Sigmoid colon (tissue), 7 donors: ENCODE measurements at places on chromosomes 1 and 21. TPM values are rescaled to one million over a fixed set of nuclear protein-coding genes. Genes with fewer than 3 reads are reported as not detected.

GRCh38 chr1:197814306-197814705 lies 39.0 kb upstream of the DENND1B start:
- no peaks in the 10 kb centered on the region for H3K27me3 ChIP-seq
- H3K27ac ChIP-seq = no peak overlapping the region
- H3K4me3 ChIP-seq = no peak overlapping the region
- DNase-seq = no peak
- no peaks in the 10 kb centered on the region for H3K4me1 ChIP-seq

DNA sequence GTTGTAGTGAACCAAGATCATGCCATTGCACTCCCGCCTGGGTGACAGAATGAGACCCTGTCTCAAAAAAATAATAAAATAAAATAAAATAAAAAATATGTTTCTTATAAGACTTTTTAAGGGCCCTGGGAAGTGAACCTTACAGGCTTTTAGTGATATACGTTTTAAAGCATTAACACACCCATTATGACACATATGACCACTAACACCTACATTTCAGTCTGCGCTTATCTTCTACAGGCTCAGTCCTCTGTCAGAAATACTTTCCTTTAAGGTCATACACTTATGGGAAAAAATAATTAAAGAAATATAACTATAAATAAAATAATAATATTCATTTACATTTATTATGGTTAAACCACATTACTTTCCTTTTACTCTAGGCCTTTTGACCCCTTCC lies 21.9 kb downstream of the ADSS2 start:
- H3K27ac ChIP-seq = no peak overlapping the region
- no peaks in the 10 kb centered on the region for H3K36me3 ChIP-seq
- no peaks in the 10 kb centered on the region for H3K4me1 ChIP-seq
- no peak overlapping the region for H3K4me3 ChIP-seq
- DNase-seq = no peak

DNA sequence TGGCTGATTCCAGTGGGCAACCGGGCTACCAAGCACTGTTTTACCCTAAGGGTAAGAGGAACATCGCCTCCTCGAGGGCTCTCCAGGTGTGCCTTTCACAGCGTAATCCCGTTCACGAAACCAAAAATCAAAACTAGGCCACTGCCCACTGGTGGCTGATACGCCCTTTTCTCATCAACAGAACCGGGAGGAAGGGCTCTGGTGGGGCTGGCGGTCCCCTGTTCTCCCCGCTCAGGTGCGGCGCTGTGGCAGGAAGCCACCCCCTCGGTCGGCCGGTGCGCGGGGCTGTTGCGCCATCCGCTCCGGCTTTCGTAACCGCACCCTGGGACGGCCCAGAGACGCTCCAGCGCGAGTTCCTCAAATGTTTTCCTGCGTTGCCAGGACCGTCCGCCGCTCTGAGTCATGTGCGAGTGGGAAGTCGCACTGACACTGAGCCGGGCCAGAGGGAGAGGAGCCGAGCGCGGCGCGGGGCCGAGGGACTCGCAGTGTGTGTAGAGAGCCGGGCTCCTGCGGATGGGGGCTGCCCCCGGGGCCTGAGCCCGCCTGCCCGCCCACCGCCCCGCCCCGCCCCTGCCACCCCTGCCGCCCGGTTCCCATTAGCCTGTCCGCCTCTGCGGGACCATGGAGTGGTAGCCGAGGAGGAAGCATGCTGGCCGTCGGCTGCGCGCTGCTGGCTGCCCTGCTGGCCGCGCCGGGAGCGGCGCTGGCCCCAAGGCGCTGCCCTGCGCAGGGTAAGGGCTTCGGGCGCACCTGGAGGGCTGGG lies at the start of gene IL6R:
TSS of gene IL6R (plus strand) at position 360 of the 763 bp plus-strand sequence. CDS start at position 647, 287 bp downstream.
- peaks cover 46% of the 10 kb centered on the region for H3K4me1 ChIP-seq
- H3K4me3 ChIP-seq = peak within 1 kb of the TSS; percentile 85
- peak; percentile 99 for DNase-seq

GRCh38 chr1:11498956-11499594 lies 20.1 kb downstream of the DISP3 start:
- H3K4me3 ChIP-seq = no peak overlapping the region
- no peaks in the 10 kb centered on the region for H3K36me3 ChIP-seq
- DNase-seq = peak; percentile 33
- H3K4me1 ChIP-seq = no peaks in the 10 kb centered on the region
- no peaks in the 10 kb centered on the region for H3K27me3 ChIP-seq
- no peak overlapping the region for H3K27ac ChIP-seq

DNA sequence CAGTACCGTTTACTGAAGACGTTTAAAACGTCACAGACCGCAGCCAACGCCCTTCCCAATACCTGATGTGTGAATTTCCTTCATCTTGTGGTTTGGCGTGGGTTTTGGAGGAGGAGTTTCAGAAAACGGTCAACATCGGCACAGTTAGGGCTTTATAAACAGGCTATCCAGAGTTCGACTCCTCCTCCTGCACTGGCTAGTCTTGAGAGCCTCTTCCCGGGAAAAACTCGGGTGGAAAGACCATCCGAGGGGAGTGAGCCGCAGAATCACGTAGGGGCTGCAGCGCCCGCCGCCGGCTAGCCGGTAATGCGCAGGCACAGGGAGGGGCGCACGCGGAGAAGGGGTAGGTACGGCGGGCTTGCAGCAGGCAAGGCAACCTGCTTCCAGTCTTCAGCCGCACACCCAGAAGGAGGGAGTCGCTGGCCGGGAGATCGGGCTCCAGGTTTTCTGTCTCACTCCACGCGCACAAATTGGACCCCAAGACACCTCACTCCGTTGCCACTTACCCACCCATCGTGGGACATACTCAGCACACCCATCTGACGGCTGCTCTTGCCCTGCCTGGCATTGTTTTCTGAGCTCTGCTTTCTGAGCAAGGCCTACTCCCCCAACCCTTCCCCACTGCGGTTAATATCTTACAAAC lies 25.4 kb downstream of the SLC19A2 start:
- no peaks in the 10 kb centered on the region for H3K36me3 ChIP-seq
- H3K4me1 ChIP-seq = no peaks in the 10 kb centered on the region
- H3K27ac ChIP-seq = no peak overlapping the region
- H3K4me3 ChIP-seq = peak overlapping the region; percentile 33
- H3K27me3 ChIP-seq = peaks cover 24% of the 10 kb centered on the region

- no peak for DNase-seq
- no peaks in the 10 kb centered on the region for H3K27me3 ChIP-seq
- peaks cover 13% of the 10 kb centered on the region for H3K36me3 ChIP-seq
- no peak overlapping the region for H3K4me3 ChIP-seq
These were observed 111.1 kb downstream of the COP1 start for GRCh38 chr1:176096015-176096414.

GRCh38 chr1:83012950-83013349 lies 986.0 kb downstream of the TTLL7 start:
- no peaks in the 10 kb centered on the region for H3K27me3 ChIP-seq
- H3K36me3 ChIP-seq = no peaks in the 10 kb centered on the region
- DNase-seq = no peak

DNA sequence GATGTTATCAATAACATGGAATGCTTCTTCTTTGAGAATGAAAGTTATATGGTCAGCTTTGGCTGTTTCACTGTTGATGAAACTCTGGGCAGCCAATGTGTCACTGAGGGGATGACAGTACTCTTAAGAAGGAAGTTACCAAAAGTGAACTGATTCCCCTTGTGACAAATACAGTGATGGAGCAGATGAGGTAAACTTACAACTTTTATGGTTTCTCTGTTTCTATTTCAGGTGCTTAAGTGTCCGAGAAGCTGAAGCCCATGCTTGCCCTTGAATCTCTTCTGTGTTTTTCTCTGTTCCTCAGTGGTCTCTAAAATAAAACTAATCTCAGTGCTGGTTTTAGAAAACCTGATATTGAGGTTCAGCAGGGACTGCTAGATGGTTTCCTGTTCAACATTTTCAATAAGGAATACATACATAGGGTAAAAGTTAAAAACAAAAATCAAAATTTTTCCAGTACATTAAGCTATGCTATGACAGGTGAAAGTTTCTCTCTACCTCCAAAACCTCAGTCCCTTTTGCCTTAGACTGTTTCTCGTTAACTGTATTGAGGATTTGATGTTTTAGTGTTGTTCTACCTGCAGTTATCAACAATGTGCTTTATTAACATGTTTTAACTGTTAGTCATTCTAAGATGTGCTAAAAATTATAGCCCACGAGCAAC lies 454.4 kb upstream of the ADGRL4 start:
- no peak overlapping the region for H3K4me3 ChIP-seq
- no peaks in the 10 kb centered on the region for H3K4me1 ChIP-seq
- H3K36me3 ChIP-seq = no peaks in the 10 kb centered on the region
- H3K27me3 ChIP-seq = no peaks in the 10 kb centered on the region

- H3K36me3 ChIP-seq = no peaks in the 10 kb centered on the region
- no peak for DNase-seq
- H3K27me3 ChIP-seq = no peaks in the 10 kb centered on the region
- H3K4me1 ChIP-seq = no peaks in the 10 kb centered on the region
These were observed 92.5 kb downstream of the ITSN1 start for GRCh38 chr21:33734818-33735217.

Gene CASQ1
- polyA plus RNA-seq = not detected

DNA sequence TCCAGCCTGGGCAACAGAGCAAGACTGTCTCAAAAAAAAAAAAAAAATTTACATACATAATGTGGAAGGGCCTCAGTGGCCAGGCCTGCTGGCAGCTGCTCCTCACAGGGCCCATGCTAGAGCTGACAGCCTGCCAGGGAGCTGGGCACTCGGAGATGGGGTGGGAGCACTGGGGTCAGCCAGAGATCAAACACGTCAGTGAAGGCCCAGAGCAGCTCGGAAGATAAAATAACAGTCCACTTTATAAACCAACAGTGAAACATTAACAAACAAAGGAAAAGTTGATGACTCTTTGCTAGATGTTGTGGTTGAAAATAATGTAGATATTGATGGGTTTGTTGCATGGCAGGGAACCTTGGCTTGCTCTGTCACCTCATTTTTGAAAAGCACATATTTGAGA lies 42.7 kb downstream of the ATP5PF start:
- no peak overlapping the region for H3K27ac ChIP-seq
- H3K27me3 ChIP-seq = no peaks in the 10 kb centered on the region
- H3K4me3 ChIP-seq = no peak overlapping the region
- no peaks in the 10 kb centered on the region for H3K4me1 ChIP-seq
- no peak for DNase-seq

DNA sequence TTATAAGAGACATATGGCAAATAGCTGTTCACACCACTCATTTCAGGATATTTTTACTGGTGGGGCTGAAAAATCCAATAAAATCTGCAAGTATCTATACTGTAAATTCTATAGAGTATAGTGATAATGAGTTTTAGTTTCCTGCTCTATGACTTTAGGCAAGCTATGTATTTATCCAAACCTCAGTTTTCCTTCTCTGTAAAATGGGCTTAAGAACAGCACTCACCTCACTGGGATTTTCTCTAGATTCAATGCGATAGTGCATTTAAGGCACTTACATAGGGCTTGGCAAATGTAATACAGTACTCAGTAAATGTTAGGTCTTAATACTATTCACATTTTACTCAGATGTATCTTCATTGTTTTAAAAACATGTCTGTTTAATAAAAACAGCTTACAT lies 168.7 kb downstream of the ATG4C start:
- no peaks in the 10 kb centered on the region for H3K4me1 ChIP-seq
- no peaks in the 10 kb centered on the region for H3K36me3 ChIP-seq
- no peak for DNase-seq

- no peak overlapping the region for H3K27ac ChIP-seq
- peaks cover 18% of the 10 kb centered on the region for H3K27me3 ChIP-seq
- DNase-seq = no peak
These were observed 2.0 kb upstream of the WNT2B start for GRCh38 chr1:112506731-112507130.

DNA sequence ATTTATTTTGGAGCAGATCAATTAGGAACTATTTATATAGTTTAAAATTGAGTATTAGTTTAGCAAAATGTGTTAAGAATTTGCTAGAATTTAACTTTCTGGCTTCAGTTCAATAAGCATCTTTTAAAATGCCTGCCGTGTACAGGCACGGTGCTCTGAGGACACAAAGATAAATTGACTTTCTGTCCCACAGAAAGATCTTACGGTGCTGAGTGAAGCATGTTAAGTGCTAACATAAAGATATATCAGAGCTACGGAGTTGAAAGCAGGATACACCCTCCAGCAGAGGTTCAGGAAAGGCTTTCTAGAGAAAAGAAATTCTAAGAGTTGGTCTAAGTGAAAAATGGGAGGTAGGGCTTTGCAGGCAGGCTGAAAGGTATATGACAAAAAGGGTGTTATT lies 305.4 kb downstream of the GRIK1 start:
- no peaks in the 10 kb centered on the region for H3K4me1 ChIP-seq
- DNase-seq = no peak
- H3K4me3 ChIP-seq = no peak overlapping the region
- H3K27me3 ChIP-seq = no peaks in the 10 kb centered on the region
- H3K36me3 ChIP-seq = no peaks in the 10 kb centered on the region
- no peak overlapping the region for H3K27ac ChIP-seq

- H3K27me3 ChIP-seq = no peaks in the 10 kb centered on the region
- H3K27ac ChIP-seq = no peak overlapping the region
- no peaks in the 10 kb centered on the region for H3K4me1 ChIP-seq
- H3K4me3 ChIP-seq = no peak overlapping the region
- no peaks in the 10 kb centered on the region for H3K36me3 ChIP-seq
These were observed 659.0 kb downstream of the PTPRC start for GRCh38 chr1:199297887-199298286.

Gene BLZF1
- polyA plus RNA-seq = 9.9 TPM

- peaks cover 16% of the 10 kb centered on the region for H3K4me1 ChIP-seq
- H3K4me3 ChIP-seq = no peak overlapping the region
- no peak for DNase-seq
- peak overlapping the region; percentile 84 for H3K27ac ChIP-seq
- peaks cover 51% of the 10 kb centered on the region for H3K36me3 ChIP-seq
- H3K27me3 ChIP-seq = no peaks in the 10 kb centered on the region
These were observed 15.4 kb downstream of the COL16A1 start for GRCh38 chr1:31688233-31688918.

Gene OPTC
- not detected for polyA plus RNA-seq

DNA sequence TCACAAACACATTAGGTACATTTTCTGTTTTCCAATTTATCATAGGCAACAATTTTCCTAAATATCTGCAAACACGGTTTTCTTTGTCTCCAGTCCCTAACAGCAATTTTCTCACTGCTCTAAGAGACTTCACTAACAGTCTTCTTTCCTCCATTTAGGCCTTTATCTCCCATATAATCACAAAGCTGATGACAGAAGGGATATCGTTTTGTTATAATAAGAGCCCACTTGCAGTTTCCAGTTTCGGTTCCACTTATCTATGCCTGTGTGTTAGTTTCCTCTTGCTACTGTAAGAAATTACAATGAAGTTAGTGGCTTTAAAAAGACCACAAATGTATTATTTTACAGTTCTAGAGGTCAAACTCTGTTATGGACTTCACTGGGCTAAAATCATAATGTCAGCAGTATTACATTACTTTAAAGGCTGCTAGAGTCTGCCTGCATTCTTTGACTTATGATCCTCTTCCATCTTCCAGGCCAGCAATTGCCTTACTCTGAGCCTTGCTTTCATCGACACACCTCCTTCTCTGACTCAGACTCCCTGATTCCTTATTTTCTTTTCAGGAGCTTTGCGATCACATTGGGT lies 549.3 kb downstream of the NCAM2 start:
- no peaks in the 10 kb centered on the region for H3K27me3 ChIP-seq
- DNase-seq = no peak
- no peaks in the 10 kb centered on the region for H3K4me1 ChIP-seq
- no peak overlapping the region for H3K27ac ChIP-seq
- no peaks in the 10 kb centered on the region for H3K36me3 ChIP-seq
